Left cardiac atrium (tissue), 4 donors: ENCODE measurements at places on chromosomes 6 and 20. TPM values are rescaled to one million over a fixed set of nuclear protein-coding genes. Genes with fewer than 3 reads are reported as not detected.

DNA sequence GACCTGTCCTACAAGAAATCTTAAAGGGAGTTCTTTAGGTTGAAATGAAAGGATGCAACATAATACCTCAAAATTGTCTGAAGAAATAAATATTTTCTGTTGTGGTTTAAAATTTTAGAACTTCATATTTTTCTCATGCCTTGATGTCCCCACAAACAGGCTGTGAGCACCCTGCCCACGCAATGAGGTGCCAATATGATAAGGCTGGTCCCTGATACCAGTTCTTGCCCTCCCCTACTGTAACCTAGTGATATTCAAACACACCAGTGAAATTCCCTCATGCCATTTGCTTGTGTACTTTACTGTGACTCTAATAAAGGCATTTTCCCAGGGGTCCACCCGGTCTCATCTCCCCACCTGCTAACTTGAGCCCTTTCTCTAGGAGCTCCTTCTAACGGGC is 67.3 kb upstream of the SIRPG start:
- no peak for DNase-seq

Gene DPPA5
- not detected for total RNA-seq

Gene SNAP25
- 0.97 TPM for total RNA-seq

GRCh38 chr6:118122161-118122725 is 215.2 kb downstream of the SLC35F1 start:
- no peak for DNase-seq

Gene OVOL2
- total RNA-seq, result not detected
